ENCODE measurements at places on chromosomes 2 and 18.
A peak's percentile ranks its signal among the peaks of the same experiment; 100 is the strongest.

DNA sequence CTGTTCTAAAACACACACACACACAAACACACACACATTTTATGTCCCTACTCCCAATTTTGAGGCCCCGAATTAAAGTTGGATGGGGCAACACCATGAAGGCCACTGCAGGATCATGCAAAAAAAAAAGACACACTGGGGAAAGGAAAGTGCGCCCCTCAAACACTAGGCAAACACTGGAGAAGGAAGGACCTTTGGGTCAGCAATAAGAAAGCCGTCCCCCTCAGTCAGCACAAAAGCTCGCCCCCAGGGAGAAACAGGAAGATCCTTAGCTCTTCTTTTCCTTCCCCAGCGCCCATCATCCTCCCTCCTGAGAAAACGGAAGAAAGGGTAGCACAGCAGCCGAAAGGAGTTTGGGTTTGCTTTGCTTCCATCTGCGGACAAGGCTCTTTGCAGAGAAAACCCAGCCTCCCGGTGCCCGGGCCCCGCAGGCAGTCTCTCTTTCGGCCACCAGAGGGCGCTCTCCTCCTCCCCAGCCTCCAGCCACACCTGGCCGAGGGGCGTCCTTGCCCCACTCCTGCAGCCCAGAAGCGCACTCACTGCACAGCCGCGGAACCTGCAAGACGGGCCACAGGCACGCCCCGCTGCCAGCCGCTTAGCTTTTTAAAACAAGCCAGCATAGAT is 248.5 kb downstream of the CDH20 start:
- peak; percentile 65 for DNase-seq

DNA sequence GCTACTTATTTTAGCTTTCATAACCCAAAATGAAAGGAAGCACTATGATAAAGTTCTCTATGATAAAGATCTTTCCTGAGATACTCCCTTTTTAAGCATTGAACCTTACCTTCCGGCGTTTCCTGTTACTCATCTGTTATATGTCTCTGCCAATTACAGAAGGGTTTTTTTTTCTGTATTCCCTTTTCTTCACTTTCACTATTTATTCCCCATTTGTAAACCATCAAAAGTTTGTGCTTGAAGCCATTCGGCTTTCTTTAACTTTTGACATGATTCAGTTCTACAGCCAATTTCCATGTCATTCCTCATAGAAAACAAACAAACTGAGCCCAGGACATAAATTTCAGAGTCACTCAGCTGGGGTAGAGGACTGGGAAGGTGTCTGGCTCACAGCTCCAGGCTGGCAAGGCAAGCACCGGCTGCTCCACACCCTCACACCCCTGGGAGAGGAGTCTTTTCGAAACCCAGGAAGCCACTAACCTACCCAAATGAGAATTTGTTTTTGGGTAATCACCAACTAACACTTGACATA is 429.4 kb upstream of the TRIB2 start:
- DNase-seq, result no peak

DNA sequence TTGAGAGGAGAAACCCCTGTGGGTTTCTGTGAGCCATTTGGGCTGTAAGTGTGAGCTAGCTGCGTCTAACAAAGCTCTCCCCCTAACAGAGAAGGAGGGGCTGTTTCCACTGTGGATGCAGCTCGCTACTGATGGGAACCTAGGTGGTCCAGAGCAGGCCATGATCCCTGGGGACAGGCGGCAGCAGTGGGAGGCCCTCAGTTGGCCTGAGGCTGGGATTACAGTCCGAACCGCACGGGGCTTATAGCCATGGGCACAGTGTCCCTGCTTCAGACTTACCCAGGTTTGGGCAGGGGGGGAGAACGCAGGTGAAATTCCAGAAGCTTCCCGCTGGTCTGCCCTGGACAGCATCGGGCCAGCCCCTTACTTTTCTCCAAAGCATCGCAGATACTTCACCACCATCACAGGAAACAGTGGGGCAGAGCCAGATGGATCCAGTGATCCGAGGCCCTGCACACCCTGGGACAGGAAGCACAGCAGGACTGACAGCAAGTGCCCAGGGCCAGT is 139.4 kb downstream of the SEPTIN10 start:
- no peak for DNase-seq

DNA sequence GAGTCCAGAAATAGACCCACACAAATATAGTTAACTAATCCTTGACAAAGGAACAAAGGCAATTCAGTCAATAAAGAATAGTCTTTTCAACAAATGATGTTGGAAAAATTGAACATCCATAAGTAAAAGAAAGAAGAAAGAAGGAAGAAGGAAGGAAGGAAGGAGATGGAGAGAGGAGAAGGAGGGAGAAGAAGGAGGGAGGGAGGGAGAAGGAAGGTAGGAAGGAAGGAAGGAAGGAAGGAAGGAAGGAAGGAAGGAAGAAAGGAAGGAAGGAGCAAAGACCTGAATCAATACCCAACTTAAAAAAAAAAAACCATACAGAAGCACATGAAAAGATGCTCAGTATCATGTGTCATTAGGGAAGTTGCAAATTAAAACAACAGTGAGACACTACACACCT is 148.3 kb downstream of the ATL2 start:
- no peak for DNase-seq

- DNase-seq, result no peak
These were observed 859.3 kb upstream of the KLHL29 start for GRCh38 chr2:22525681-22526080.

DNA sequence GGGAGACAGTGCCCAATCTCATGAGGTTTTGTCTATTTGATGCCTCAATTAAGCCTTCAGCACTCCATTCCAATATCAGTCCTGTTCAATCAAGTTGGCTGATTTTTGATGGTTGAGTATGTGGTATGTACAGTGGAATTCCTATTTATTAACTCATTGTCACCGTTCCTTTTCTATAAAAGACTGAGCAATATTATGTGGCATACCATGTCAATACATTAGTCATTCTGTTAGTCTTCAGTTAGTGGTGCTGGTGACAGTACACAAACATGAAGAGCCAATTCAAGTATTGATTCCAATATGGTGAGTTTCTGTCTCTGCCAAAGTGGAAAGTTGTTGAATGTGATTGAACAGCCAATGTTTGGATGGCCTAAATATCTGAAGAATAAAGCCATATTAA is 1343.9 kb downstream of the SUCLG1 start:
- no peak for DNase-seq

DNA sequence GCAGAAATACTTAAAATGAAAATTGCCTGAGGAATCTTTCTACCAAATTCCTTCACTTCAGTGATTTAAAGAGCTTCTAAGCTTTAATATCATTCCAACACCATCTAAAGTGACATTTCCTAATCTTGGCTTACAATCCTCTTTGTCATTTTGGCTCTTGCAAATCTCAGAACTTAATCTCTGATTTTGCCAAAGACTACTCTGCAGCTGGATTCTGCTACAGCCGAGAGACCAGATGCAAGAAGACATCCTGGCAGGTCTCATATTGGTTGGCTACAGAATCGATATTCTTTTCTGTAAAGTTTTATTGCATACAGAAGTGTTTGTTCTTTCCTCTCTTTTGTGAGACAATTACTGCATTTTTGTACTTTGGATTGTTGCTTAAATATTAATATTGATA is 716.5 kb upstream of the LRATD1 start:
- no peak for DNase-seq

GRCh38 chr2:181907057-181907456 is 15.5 kb downstream of the ITPRID2 start:
- no peak for DNase-seq

DNA sequence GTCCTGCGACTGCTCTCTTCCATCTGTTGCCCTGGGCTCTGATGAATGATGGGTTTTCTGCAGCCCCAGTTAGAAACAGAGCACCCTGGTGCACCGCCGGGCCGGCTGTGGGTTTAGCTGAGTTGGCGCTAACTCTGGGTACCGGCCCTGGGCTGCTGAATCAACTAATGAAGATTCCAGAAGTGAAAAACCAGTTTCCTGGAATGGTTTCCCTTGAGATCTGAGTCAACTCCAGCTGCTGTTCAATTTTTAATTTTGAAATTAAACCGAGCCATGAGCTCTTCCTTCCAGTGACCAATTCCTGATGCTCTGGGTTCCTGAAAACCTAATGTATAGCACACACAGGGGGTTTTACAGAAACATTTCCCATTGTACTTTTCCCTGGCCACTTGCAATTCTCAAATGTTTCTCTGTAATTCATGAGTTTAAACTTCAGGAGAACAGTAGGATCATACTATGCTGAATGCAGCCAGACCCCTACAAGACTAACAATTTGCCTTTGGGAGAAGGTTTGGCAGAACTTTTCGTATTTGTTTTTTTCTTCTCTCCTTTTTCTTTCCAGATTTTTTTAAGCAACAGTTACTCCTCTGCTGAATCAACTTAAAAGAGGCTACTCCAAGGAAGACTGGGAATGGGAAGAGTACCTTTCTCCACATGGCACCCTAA is 5.5 kb downstream of the COL6A3 start:
- DNase-seq, result no peak

GRCh38 chr2:55365303-55365702 is 54.4 kb downstream of the CCDC88A start:
- DNase-seq, result no peak

DNA sequence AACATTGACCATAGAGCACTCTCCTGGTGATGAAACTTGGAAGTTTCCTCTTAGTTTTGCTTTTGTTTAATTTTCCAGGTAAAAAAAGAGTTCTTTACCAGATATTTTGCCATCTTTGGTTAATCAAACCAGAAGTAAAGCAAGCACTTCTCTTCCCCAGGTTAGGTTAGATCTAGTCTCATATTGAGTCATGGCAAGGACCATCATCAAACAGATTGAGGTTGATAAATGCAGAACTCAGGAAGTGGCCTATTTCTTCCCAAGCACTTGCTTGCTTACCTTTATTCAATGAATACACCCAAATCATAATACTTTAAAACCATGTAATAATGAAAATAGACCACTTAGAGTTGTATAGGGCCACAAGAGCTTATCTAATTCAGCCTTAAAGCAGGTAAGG is 23.4 kb downstream of the DNAH6 start:
- DNase-seq, result no peak

GRCh38 chr18:45727068-45727467 is 3.1 kb downstream of the SLC14A1 start:
- DNase-seq, result no peak

DNA sequence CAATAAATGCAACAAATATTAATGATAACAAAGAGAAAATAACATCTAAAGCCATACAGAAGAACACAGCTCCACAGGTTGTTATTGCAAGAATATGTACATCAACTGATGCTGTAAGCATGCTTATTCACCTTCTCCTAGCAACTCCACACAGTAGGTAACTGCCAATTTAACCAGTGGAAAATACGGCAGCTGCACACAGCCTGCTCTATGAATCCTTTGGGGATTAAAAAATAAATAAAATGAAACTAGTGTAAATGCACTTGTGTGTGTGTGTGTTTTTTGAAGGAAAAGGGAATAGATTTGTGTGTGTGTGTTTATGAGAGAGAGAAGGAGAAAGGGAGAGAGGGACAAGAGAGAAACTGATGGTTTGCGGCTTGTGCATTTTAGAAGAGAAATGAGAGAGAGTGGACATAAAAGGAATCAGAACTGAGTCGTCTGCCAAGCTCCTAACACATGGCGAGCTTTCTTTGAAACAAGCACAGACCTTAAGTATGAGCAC is 96.2 kb upstream of the PDE1A start:
- no peak for DNase-seq

- DNase-seq, result no peak
These were observed 58.6 kb downstream of the KCNG2 start for GRCh38 chr18:79856119-79857007.

DNA sequence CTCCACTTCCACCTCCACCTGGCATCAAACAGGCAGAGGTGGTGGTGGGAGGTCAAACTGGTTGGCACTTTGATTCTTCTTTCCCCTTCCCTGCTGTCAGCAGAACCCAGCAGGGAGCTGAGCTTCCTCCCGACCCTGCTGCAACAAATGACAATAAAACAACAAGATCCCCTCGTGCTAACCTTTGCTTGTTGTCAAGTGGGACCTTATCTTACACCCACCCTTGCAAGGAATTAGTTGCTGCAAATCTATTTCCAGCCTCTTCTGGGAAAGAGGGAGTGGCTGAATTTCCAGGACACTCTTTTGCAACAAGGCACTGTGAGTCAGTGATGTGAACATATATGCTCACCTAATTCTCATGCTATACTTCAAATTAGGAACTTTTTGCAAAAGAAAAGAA is 655.1 kb downstream of the DSC3 start:
- DNase-seq, result no peak

DNA sequence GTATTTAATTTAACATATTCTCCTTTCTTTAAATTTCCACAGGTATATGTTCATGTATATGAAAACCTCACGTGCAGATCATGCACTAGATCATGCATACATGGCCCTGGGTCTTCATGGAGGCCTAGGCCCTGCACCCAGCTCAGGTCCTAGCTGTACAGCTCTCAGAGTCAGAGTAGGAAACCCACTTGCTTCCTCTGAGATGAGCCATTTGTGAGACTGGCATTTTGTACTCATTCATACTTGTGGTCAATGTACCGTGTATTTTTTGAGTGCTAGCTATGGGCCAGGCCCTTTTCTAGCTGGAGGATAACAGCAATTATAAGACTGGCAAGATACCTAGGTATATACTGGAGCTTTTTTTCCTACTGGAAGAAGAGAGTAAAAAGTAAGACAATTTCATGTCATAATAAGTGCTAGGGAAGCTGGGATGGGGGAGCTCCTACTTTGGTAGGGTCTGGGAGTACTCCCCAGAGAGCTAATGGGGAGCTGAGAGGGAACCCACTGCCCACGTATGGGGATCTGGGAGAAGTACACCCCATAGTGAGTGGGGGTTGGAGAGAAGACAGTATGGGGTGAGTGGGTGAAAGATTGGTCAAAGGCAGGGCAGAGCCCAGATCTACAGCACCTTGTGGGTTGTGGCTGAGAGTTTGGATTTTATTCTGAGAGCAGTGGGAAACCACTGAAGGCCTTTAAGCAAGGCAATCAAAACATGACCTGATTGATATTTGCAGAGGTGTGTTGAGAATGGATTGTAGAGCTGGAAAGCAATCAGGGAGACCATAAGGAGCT is 72.0 kb downstream of the POLE4 start:
- no peak for DNase-seq

GRCh38 chr2:2520401-2520811 is 189.3 kb upstream of the MYT1L start:
- no peak for DNase-seq

- DNase-seq, result no peak
These were observed 3.4 kb upstream of the TMEM182 start for GRCh38 chr2:102758439-102758838.

DNA sequence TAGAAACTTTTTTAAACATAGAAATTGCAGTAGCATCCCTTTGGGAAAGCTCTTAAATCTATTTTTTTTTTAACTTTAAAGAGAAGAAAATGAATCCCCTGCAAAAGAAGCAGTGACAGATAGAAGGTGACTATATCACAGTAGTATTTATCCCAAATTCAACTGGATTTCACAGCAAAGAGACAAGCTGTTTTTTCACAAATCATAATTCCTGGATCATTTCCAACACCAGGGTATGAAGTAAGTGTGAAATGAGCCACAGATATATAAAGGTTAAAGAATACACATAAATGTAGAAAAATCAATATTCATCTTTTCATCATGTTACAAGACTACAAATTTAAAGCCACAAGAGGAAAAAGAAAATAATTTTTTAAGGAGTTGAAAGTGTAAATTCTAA is 1404.9 kb upstream of the NXPH2 start:
- no peak for DNase-seq

GRCh38 chr2:99898336-99899048 is 243.9 kb downstream of the AFF3 start:
- DNase-seq, result no peak

GRCh38 chr2:137659616-137660015 is 304.7 kb upstream of the HNMT start:
- DNase-seq, result peak; percentile 43

All from NCI-H510A (cell line).